ENCODE measurements at places on chromosomes 3 and 15.

DNA sequence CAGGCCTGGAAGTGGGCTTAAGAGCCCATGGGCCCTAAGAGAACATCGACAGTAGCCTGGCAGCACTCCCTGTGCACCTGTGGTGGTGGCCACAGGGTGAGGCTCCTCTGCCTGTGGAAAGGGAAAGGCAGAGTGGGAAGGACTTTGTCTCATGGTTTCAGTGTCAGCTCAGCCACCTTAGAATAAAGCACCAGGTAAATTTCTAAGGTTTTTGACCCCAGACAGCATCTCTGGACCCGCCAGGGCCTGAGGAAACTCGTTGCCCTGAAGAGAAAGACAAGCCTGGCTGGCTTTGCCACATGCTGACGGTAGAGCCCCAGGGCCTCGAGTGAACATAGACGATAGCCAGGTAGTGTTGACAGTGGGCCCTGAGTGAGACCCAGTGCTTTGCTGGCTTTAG, 22.1 kb downstream of the GOLGA6A start:
- no peak for ATAC-seq

DNA sequence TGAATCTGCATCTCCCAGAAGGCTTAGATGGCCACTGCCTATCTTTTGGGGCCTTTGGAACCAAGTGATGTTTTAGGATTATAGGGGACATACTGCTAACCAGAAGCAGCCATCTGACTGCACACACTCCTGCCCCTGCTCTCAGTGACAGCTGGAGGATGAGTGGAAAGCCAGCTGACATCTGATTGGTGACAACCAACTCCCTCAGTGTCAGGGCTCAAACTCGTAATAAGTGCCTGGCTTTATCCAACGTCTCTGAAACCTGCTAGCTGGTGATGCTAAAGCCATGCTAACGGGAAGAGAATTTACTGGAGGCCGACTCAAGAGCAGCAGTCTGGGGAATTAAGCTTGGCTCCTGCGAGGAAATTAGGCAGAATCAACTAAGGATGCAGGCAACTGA, 35.1 kb downstream of the KY start:
- ATAC-seq: no peak

DNA sequence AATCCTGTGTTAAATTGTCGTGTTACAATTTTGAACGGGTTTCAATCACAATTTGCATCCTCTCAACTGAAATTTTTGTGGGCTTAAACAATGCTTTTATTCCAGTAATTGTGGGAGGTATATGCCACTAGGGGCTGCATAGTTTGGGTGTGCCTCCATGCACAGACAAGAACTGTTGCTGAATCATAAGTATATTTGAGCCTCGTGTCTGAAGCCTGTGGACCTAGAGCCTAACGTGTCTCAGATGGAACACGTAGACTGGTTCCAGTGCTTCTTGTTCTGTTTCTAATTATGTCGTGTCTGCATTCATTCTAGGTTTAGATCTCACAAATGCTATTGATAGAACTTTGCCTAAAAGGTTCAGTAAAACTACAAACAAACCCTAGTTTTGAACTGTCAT, 363.4 kb downstream of the RBMS3 start:
- peak; percentile 96 for ATAC-seq

- ATAC-seq: peak; percentile 84
Measured at GRCh38 chr15:76059320-76060117, at the start of gene TMEM266. TSS of gene TMEM266 (plus strand) at chr15:76059985. CDS start at chr15:76134264, 74,279 bp downstream.

- ATAC-seq: no peak
Measured at GRCh38 chr15:66780973-66781718, 79.1 kb downstream of the SMAD6 start.

GRCh38 chr3:81580355-81580754, 181.1 kb downstream of the GBE1 start:
- ATAC-seq: no peak

DNA sequence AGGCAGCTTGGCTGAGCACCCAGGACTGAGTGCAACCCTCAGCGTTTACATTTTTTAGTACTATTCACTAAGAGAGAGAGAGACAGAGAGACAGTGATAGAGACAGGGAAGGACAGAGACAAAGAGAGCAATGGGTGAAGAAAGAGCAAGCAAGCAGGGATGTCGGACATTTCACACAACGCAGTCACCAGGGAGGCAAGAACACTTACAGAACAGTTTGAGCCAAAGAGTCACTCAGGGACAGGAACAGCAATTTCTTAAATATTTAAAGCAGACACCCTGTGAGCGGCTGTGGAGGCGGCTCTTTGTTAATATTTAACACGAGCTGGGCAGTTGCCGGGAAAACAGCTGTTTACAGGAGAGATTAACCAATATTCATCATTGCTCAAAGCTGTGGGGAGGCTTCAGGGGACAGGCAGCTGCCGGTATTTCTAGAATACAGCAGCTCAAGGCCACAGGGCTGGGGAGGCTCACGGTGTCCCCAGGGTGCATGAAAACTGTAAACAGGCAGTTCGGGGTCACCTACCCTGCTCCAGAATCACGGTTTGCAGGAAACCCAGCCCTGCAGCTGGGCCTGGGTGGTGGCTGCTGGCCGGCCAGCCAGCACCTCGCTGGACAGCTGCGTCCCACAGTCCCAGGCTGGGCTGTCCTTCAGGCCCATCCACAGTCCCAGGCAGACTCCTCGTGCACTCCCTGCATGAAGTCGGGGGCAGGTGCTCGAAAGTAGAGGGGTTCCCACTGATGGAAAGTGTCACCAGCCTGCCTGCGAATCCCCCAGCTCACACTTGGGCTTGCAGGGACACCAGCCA, 38.8 kb upstream of the PCSK6 start:
- ATAC-seq: peak; percentile 92

DNA sequence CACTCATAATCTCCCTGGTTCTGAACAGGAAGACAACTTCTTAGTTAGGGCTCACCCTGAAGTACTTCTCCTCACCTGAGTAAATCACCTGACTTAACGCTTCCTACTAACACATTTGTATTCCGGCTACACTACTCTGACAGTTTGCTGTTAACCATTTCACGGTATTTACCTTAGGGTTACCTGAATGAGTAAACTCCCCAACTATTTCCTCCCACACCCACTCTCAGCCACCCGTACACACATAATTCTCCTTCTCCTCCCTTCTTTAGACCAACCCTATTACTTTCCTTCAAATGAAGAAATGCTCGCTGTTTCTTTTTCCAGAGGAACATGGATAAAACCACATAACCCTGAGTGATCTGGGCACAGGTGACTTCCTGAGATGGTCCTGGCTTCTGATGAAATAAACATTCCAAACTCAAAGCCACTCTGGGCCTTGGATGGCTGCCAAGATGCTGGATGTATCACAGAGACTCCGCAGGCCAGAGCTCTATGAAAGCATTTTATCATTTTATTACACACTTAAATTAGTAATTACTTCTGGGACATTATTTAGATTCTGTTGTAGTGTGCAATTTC, 183.6 kb upstream of the ATP11B start:
- no peak for ATAC-seq

- no peak for ATAC-seq
Measured at GRCh38 chr3:196835086-196835485, 32.6 kb upstream of the SENP5 start.

GRCh38 chr15:85879334-85880163, 84.8 kb upstream of the KLHL25 start:
- peak; percentile 52 for ATAC-seq

- ATAC-seq: no peak
Measured at GRCh38 chr15:49926740-49927139, 192.3 kb downstream of the ATP8B4 start.

DNA sequence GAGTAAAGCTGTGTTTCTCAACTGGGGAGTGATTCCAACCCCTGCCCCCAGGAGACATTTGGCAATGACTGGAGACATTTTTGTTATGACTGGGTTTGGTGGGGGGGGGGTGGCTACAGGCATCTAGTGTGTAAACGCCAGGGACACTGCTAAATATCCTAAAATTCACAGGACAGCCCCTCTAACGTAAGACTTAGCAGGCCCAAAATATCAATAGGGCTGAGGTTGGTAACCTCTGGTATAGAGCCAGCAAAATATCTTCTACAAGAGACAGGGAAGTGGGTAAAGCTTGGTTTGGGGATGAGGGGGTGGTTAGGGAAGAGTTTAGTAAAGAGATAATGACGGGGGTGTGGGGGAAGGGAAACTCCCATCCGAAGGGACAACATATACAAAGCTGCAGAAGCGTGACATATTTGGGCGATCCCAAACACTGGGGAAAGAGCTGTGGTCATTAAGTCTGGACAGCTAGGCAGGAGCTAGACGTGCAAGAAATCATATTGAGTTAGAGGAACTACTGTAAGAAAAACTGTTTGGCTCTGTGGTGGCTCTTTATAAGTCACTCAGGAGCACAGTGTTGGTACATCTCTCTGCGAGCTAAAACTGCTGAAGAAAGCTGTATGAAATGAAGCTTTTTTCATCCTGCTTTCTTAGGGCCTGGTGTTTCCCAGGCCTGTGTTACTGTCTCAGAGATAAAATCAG, 697 bp upstream of the TRIM69 start:
- ATAC-seq: no peak

DNA sequence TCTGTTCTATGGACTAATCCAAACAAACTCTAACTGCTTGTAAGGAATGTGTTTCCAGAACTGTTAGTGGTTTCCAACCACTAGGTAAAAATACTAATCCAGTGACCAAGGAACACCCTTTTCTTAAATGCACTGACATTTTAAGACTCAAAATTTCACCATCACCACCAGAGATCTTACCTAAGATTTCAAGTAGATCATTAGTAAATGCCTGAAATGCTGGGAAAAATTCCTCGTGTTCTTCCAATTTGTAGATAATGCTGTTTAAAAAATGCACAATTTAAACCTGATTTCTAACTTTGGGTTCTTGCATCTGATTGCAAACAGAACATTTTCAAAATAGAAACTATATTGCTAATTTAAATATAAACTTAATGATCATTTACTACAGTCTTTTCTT, 63.4 kb downstream of the ESYT3 start:
- no peak for ATAC-seq

DNA sequence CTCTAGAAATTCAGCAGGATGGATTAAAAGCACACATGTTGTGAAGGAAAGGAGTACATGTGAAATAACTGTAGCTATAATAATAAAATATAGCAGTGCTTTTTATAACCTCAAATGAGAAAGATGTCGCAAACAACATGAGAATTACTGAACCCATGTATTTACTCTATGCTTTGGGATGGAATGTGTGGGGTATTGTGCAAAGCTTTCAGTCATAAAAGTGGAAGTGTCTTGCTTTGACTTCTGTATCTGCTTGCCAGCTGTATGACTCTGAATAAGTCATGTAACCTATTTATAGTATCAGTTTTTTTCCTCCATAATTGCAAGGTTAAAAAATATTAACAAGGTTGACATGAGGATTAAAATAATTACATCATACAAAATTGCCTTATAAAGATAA, 519.3 kb upstream of the CADM2 start:
- no peak for ATAC-seq

- ATAC-seq: no peak
Measured at GRCh38 chr3:128073185-128073725, 21.0 kb downstream of the SEC61A1 start.

DNA sequence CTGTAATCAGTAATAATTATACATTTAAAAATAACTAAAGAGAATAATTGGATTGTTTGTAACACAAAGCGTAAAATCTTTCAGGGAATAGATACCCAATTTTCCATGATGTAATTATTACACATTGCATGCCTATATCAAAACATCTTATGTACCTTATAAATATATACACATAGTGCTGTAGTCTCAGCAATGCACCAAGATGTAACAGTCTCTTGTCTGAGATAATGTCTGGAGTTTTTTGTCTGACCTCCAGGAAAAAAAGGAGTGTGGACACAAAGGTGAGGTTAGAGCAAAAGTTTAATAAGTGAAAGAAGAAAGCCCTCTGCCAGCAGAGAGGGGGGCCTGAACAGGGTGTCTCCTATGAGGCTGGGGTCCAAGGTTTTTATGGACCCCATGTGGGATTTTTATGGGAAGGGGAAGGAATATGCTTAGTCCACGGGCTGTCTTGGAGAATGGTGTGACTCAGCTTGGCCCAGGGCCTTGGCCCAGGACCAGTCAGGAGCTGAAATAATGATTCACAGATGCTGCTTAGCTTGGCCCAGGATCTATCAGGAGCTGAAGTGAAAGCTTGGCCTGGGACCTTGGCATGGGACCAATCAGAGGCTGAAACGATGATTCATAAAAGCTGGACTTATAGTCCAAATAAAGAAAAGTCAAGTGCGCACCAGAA, 545.0 kb downstream of the ZPLD1 start:
- no peak for ATAC-seq

DNA sequence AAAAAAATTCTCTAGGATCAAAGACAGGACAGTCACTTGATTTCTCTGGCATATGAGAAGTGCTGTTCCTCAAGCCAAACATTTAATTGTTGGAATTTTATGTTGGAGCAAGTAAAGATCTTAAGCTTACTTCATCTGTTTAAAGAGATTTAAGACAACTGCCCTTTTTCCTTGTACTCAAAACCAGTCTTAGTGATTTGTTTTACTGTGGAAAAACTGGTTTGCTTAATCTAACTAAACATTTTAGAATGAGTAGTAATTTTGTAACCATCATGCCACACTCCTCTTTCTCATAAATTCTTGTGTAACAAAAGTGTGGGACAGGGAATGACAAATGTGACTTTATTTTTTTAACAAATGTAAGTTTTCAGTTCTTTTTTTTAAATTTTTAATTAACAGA, 18.4 kb downstream of the PRKCI start:
- ATAC-seq: no peak

DNA sequence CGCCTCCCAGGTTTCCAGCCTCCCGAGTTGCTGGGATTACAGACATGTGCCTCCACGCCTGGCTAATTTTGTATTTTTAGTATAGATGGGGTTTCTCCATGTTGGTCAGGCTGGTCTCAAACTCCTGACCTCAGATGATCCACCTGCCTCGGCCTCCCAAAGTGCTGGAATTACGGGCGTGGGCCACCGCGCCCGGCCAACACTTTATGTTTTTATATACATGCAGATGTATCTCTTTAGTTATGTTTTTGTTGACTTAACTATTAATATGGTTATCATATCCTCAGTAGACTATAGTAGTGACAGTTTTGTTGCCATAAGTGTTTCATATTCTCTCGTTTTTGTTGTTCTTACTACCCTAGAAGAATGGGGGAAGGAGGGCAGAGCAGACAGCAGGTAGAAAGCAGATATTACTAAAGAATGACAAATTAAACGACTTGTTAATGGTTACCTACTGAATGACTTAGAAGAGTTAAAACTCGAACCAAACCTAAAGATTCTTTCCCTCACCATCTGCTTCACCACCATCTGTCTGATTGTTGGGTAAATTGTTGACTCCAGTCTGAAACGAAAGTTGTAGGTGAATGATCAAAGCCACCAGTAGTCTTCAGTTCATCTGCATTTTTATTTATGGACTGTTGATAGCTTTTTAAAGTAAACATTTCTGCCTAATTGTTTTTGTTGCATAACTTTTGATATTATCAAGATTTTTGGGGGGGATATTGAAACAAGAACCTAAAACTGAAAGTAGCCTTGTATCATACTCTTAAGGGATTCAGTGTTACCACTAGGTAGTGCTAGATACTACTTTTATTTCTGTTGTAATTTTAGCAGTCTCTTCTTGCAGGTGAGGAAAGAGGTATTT, 89.3 kb downstream of the RASA2 start:
- peak; percentile 33 for ATAC-seq

GRCh38 chr3:39180546-39181346, 11.6 kb downstream of the XIRP1 start:
- ATAC-seq: peak; percentile 79
